Cerebellar cortex (tissue), 1 donor: ENCODE measurements at places on chromosomes 1 and 21.

DNA sequence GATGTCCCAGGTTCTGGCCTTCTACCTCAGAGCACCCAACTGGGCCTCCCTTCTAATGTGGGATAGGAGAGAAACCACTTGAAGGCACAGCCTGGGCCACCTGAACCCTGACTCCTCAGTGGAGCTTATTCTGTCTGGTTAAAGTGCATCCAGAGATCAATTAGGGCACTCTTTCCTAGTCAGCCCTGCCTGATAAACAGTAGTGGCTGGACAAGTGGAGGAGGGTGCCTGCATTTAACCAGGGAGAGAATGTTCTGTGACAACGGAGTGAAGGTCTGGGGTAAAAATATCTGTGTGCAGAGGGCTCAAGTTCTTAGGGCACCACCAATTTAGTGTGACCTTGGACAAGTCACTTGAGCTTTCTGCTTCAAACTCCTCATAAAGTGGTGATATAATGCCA is 101.8 kb downstream of the FAM78B start:
- no peak for DNase-seq

DNA sequence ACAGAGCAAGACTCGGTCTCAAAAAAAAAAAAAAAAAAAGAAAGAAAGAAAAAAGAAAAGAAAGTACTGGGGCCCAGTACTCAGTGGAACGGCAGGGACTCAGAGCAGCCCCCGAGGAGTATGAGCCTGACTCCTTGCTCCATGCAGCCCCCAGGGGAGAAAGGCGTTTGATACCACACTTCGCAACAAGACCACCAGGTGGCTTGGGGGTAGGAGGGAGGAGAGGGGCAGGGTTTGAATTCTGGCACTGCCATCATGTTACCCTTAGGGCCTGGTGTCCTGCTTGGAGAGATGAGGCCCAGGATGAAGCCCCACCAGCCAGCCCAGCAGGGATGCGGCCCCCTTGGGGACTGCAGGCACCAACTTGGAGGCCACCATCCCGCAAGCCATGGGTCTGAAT is 321.3 kb upstream of the VAMP3 start:
- DNase-seq = no peak

DNA sequence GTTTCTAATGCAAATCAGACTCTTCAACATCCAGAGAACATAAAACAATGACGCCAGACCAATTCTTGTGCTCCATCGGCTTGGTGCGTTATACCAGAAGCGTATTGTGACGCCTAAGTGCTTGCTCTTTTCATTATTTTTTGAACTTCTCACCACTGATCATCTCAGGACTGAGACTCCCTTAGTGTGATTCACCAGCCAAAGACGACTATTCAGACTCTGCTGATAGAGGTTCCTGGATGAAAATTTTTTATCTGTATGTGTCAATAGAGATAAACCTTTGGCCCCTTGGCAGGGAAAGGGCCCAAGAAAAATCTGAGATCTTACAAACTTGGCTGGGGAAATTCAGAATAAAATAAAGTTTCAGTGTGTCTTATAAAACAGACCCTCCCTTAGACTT is 856 bp upstream of the GREM2 start:
- DNase-seq = no peak

- DNase-seq = no peak
Observed at GRCh38 chr1:222054416-222054815, 312.5 kb upstream of the DUSP10 start.

DNA sequence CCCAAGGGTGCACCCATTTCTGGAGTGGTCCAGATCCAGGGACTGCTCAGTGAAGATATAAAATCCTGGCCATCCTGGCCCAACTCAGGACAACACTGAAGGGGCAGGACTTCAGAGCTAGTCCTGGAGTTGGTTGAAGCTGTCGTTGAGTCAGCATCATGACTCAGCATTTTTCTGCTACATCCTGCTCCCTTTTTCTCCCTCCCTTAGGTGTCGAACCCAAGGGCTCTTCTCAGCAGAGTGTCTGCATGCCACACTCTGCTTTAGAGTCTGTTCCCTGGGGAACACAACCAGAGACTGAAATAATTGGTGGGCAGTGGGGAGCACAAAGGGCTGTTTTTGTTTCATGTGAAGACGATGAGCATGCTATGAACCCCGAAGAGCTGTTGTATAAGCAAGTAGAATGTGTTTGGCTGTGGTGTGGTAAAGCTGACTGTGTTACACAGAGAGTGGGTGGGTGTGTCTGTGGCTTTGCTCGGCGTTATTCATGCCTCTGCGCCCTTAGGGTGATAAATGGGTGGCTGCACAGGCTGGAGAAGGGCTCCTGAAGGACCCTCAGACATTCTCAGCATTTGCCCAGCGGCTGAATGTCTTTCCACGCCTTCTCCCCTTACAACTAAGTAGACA is 167.2 kb downstream of the CYYR1 start:
- no peak for DNase-seq

- peak; percentile 54 for DNase-seq
Observed at GRCh38 chr1:109931189-109931731, 20.6 kb downstream of the CSF1 start.

- DNase-seq = no peak
Observed at GRCh38 chr1:153933955-153934354, 11.2 kb upstream of the GATAD2B start.

GRCh38 chr1:93663208-93663614 is 18.4 kb downstream of the BCAR3 start:
- DNase-seq = no peak

DNA sequence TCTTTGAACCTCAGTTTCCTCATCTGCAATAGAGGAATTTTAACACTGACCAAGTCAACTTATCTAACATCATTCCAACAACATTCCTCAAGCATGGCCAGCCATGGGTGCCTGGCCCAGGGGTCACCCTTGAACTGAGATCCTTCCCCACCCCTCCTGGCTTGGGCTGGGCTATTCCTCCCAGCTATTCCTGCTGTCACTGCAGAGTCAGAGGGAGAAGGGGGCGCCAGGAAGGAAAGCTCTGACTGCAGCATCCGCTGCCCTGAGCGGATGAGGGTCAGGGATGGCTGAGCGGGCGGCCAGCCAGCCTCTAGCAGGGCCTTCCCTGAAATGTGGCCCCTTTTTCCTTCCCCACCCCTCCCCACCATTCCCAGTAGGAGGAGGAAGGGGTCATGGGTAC is 3.1 kb downstream of the TINAGL1 start:
- DNase-seq = no peak

DNA sequence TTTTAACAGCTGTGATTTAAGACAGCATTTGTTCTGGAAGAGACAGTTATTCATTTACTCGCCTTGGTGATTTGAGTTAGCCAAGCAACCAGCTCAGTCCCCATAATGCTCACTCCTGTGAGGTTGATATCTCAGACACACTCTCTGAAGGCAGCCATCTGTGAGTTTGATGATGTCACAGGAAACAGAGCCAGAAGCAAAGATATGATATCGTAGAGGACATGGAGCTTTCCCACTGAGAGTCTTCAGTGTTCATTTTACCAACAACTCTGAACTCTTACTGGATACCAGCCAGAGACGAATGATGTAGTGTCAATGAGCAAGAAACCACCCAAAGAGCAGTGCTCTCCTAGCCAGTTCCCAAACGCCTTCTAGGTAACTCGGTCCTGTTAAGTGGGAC is 219.4 kb downstream of the SLC35F3 start:
- no peak for DNase-seq

DNA sequence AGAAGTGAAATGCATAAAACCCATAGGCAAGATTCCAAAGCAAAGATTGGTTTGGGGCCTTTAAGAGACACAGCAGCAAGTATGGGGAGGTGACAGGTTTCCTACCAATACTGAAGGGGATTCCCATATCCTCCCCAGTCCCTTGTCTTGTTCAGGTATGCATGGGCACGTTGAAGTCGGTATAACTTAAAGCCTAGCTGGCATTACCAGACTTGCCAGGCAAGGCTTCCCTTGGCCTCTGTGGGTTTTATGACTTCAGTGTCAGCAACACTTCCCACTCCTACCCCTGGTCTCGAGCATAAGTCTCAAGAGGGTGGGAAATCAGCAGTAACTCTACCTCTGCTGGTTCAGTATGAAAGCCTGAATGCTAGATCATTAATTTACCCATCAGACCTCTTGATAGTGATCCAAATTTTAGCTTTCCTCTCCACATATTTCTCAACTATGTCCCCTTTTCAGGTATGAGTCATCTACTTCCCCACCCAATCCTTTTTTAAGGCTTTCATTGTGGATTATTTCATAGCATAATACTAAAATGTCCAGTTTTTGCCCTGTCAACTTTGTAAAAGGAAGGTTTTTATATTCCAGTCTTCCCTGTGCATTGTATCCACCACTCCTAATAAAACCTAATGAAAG is 6.8 kb downstream of the CYP4X1 start:
- no peak for DNase-seq

DNA sequence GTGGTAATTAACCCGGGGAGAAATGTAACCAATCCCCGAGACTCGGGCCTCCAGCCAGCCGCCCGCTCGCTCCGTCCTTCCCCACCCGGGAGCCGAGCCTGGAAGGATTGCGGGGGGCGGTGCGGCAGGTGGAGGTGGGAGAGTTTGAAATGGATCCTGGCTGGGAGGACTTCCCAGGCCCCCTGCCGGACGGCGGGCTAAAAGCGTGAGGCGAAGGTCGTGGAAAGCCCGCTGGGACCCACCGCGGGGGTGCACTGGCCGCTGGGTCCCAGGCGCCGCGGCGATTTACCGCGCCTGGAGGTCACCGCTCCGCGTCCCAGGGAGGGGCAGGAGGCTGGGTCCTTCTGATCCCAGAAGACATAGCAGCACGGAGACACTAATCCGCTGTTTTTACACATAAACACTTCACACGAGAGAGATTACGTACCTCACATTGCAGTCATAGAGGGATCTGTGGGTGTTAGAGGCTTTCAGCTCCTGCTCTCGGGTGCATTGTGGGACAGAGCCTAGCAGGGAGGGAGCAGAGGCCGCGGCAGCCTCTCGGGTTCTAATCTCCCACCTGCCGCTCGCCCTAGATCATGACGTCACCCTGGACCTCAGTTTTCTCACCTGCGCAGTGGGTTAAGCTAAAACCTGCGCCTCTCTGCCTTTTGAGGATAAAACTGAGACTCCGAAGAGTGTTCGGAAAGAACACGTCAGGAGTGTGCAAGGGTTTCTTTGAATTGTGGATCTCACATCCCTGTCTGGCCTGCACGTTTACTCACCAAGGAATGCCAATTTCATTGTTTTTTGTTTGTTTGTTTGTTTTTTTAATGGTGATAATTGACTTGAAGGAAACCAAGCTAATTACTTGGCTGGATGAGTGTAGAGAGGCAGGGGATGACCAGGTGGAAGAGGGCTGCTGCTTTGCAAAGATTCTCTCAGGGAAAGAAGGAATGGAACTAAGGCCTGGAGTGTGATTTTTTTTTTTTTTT is 17.1 kb upstream of the TMEM9 start:
- peak; percentile 94 for DNase-seq

- peak; percentile 19 for DNase-seq
Observed at GRCh38 chr1:24898152-24898908, 31.7 kb downstream of the RUNX3 start.

GRCh38 chr1:173212952-173213491 is 5.9 kb upstream of the TNFSF4 start:
- DNase-seq = no peak

DNA sequence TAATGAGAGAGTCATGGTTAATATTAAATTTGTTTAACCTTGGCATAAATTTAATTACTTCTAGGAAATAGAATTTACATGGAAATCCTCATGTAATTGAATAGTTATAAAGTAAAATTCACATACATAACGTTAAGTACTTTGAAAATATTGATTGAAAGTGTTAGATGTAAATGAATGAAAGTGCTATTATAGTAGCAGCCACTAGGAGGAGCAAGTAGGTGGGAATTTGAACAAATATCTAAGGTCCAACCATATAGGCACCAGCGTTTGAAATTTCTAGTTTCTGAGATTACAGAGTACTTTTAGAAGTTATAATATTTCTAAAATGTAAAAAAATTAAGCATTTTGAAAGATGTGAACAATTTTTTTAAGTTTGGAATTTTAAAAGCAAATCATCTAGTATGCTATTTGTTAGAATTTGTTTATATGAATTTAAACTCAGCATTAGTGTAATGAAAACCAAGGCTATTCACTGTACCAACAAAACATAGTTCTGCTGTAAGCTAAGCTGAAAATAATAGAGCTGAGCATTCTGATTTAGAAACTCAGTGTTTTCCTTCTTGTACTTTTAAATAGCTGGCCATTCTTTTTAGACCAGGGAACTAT is 3.3 kb downstream of the B3GALT2 start:
- DNase-seq = peak; percentile 68

GRCh38 chr1:157105988-157106812 is 6.6 kb upstream of the ETV3L start:
- no peak for DNase-seq

- DNase-seq = no peak
Observed at GRCh38 chr21:38863291-38863690, 57.6 kb downstream of the ETS2 start.

- DNase-seq = no peak
Observed at GRCh38 chr21:33383056-33383888, 19.9 kb upstream of the IFNGR2 start.

DNA sequence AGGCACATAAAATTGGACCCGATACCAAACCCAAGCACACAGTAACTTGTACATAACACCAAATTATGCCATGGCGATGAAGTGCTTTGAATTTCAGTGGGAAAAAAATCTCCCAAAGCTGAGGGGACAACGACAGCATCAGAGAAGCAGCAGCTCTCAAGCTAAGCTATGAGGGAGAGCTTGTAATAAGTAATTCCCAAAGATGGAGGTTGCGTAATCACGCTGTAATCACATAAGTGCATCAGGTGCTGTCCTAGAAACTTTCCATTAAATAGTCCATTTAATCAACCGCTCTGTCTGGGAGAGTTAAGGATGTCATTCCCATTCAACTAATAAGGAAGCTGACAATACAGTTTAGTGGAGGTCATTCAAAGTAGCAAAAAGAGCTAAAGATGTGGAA is 37.6 kb upstream of the KRTAP19-8 start:
- DNase-seq = no peak
